Inflammatory macrophage treated with lipopolysaccharide for 1 hour (primary cell): ENCODE measurements at places on chromosomes 2 and 18.
A peak's percentile ranks its signal among the peaks of the same experiment; 100 is the strongest.

- no peak for DNase-seq
Observed at GRCh38 chr2:85251070-85251616, 76.6 kb downstream of the TGOLN2 start.

- no peak for DNase-seq
Observed at GRCh38 chr2:163246135-163246534, 407.6 kb upstream of the KCNH7 start.

GRCh38 chr18:36595046-36595817, 233.6 kb downstream of the TPGS2 start:
- DNase-seq = no peak

- DNase-seq = no peak
Observed at GRCh38 chr2:197236816-197237215, 73.8 kb downstream of the ANKRD44 start.

DNA sequence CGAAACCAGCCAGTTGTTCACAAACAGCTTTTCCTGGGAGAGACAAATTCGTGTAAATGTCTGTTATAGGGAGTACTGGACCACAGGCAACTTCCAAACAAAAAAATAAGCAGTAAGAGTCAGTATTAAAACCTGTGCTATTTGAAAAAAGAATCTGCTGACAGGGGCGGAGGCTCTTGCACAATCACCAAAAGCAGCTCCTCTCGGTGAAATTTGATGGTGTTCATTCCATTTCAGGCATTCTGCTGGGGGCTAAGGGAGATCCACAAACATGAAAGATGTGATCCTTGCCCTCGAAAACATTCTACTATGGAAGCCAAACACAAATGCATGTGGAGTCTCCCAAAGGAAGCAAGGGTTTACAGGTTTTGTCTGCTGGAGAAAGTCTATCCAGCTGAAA, 45.0 kb downstream of the TFCP2L1 start:
- DNase-seq = no peak

DNA sequence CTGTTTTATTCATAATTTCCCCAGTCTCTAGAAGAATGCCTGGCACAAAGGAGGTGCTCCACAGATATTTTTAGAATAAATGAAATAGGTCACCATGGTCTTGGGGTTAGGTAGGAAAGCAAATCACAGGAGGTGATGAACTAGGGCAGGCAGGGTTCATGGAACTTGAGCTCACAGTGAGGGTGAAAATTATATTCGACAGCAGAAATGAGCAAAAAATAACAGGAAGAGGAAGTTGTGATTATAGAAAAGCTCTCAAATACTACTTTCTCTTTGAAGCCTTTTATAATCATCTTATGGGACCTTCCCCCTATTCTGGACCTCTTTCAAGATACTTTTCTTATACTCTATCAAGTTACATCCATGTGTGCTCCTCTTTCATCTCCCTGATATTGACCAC, 4.5 kb upstream of the CREB1 start:
- DNase-seq = no peak

GRCh38 chr2:1371082-1371481, 42.2 kb upstream of the TPO start:
- no peak for DNase-seq

- DNase-seq = no peak
Observed at GRCh38 chr2:187214306-187214705, 233.7 kb downstream of the CALCRL start.

GRCh38 chr18:79599441-79599931, 80.1 kb upstream of the CTDP1 start:
- no peak for DNase-seq

- peak; percentile 76 for DNase-seq
Observed at GRCh38 chr2:9991829-9992273, 40.4 kb downstream of the GRHL1 start.

GRCh38 chr2:105455488-105456003, 56.7 kb upstream of the FHL2 start:
- no peak for DNase-seq

DNA sequence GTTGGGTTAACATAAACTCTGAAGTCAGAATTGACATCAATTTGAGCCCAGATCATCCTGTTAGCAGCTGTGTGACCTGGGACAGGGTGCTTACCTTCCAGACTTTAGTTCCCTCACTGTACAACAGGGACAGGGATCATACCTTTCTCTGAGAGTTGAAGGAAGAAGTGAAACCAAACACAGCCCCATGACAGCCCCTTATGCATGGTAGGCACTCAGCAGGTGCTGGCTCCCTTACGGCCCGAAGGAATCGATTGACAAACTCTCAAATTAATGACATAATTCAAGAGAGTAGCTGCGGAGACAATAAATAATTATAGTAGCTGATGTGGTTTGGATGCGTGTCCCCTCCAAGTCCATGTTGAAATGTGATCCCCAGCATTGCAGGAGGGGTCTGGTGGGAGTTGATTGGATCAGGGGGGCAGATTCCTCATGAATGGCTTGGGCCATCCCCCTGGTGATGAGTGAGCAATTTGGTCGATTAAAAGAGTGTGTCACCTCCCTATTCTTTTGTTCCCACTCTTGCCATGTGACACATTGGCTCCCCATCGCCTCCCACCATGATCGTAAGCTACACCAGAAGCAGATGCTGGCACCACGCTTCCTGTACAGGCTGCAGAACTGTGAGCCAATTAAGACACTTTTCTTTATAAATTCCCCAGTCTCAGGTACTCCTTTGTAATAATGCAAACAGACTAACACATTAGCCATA, 72.4 kb downstream of the ODC1 start:
- DNase-seq = no peak

DNA sequence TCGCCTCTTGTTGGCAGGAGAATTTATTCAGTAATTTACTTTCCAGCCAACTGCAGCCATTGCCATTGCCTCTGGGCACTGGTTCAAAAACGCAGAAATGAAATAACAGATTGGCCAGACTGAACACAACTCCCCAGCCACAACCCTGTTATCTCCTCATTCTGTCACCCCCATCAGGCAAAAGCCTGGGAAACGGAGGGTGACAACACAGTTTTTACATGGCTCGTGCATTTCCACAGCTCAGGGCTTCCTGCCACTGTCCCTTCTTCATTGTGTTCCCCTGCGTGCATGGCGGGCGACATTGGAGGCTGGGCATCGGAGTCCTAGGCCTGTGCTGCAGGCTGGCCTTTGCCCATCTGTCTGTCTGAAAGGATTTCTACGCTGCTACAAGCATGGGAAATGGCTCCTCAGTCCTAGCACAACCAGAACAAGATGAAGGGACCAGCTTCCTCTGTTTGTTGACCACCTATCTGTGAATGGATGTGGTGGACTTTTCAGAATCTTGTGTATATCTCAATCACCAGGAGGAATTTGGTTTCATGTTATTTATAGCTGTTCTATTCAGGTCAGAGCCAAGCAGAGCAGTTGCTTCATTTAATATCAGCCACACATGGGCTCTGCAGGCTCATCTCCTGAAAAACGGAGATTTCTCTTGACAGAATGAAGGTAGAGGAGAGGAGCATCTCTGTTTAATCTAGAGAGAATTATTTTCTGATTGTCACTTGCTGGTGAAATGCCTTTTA, 107.0 kb downstream of the MGAT5 start:
- no peak for DNase-seq

DNA sequence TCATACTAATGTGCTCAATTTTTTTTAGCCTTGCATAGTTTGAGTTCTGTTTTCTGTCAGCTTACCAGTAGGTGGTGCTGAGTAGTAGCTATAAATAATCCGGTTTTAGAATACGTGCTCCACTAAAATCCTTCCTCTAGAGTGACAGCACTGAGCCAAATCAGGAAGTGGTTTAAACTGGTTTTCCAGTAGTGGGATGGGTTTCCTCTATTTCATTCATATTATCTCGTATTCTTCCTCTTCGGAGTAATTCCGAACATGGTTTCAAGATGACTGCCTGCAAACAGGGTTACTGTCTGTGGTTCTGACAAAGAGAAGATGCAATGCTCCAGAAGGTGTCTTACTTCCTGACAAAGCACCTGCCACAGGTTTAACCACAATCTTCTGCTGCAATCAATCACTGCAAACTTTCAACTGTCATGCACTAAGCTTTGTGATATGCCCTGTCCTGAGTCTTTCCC, 496.9 kb upstream of the VRK2 start:
- peak; percentile 67 for DNase-seq

DNA sequence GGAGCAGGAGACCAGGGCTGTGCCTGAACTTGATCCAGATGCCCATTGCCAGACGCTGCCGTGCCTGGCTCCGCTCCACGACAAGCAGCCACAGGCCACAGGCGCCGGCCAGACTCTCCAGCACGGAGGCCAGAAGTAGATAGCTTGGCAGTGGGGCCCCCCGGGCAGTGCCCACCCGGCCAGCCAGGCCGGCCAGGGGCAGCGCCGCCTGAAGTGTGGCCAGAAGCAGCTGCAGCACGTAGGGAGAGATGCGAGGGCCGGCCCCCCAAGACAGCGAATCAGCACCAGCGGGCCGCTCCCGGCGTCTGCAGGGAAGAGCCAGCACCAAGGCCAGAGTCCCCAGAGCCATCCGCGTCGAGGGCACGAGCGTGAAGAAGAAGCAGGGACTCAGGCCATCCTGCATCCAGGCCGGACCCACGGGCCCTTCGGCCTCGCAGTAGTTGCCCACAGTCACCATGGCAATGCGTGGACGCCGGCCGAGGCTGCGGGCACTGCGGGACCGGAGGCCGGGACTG, 484 bp downstream of the ABCB6 start:
- DNase-seq = peak; percentile 25

DNA sequence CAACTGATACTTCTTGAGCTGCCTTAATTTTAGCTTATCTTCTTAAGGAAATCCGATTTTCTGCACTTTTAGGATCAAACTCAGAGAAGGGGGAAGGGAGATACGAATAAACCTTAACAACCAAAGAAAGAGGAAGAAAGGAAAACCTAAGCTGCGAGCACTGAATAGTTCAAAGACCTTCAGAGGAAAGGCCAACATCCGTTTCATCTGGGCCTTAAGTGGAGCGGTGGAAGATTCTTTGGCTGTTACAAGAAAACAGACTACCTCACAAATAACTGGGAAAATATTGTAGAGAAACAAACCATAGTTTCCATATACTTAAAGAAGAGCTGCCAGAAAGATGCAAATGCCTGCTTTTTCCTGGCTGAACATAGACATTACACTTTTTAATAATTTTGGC, 43.6 kb downstream of the VIT start:
- DNase-seq = no peak

- DNase-seq = no peak
Observed at GRCh38 chr2:10094271-10094814, 14.1 kb upstream of the CYS1 start.

DNA sequence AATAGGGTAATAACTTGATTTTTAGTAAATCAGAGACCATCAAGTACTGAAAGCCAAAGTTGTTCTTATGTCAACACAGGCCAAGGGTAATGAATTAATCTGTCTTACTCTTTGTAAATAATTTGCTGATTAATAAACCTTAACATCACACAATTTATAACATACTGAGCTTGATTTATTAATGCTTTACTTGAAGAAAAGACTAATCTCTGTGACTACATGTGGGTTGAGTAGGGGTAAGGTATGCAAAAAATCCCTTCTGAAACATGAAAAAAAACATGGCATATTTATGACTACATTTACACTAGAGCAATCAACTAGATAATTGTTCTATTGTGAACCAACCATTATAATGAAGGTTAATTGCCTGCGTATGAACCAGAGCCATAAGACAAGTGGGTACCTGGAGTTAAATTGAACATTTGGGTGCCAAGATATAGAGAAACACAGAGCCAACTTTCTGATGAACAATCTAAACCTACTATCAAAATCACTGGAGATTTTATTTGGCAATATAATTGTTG, 67.7 kb upstream of the GRB14 start:
- DNase-seq = no peak

GRCh38 chr2:171509945-171510731, 12.1 kb upstream of the CYBRD1 start:
- DNase-seq = no peak

- DNase-seq = no peak
Observed at GRCh38 chr2:6212491-6212890, 520.3 kb downstream of the SOX11 start.

DNA sequence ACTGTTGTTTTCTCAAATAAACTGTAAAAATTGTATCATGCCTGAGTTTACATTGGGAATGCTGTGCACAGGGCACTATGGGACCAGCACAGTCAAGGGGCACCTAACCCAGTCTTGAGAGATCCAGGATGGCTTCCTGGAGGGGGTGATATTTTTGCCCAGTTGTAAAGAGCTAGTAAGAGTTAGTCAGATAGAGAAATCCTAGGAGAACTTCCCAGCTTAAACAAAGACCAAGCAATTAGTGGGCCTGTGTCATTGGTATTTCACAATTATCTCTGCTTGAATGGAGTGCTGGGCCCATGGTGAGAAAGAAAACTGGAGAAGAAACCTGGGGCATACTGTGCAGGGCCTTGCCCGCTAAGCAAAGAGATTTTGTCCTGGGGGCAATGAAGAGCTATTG, 12.2 kb downstream of the XDH start:
- DNase-seq = no peak

DNA sequence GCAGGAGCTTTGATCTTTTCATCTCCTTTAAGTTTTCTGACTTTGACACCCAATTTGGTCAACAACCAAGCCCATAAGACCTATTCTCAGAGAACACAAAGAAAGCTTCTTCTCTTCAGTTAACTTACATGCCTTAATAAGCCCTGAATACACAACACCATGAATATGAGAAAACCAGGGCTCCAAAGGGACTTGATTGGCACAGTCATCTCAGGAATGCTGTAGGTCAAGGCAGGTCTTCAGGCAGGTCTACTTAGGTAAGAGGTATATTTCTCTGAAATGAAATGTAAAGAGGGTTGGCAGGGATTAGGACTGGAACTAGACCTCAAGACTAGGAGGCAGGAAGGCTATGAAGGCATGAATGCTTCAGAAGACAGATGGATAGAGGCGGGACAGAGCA, 24.4 kb upstream of the EIF2AK3 start:
- no peak for DNase-seq

GRCh38 chr2:200860092-200860795, 4.2 kb downstream of the CLK1 start:
- no peak for DNase-seq

- DNase-seq = no peak
Observed at GRCh38 chr18:79740521-79741361, 57.0 kb upstream of the KCNG2 start.

GRCh38 chr2:9795071-9795470, 48.2 kb upstream of the TAF1B start:
- DNase-seq = no peak

DNA sequence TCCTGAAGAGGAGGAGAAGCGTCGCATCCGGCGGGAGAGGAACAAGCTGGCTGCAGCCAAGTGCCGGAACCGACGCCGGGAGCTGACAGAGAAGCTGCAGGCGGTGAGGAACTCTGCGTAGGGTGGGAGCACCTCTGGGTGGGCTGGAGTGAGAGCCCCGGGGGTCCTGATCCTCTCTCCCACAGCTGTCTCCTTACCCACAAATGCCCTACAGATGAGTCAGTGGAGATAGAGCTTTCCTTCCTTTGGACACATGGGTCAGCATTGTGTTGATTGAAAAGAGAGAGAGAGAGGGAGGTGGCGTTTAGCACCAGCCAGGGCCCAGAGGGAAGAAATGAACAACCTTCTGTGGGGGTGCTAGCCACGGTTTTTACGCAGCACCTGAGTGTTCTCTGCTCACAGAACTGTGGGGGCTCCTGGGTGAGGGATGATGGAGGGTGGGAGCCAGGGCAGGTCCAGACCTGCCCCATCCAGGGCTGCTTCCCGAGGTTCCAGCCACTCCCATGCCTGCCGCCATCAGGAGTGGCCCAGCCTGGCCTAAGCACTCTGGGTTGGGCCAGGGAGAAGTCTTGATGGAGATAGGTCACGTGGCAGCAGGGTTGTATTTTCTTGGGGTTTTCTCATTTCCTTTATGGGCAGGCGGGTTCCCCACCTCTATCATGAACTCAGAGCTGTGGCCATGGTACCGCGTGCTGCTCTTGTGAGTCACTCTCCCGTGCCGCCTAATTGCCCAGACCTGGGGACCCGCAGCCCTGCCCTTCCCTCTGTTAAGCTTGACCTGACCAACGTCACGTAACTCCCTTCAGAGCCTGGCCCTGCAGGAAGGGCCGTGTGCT, 16.3 kb downstream of the FOSL2 start:
- peak; percentile 86 for DNase-seq
